ENCODE measurements at places on chromosomes 11 and 22.

GRCh38 chr11:134478176-134478575 is 66.1 kb upstream of the B3GAT1 start:
- DNase-seq = no peak

DNA sequence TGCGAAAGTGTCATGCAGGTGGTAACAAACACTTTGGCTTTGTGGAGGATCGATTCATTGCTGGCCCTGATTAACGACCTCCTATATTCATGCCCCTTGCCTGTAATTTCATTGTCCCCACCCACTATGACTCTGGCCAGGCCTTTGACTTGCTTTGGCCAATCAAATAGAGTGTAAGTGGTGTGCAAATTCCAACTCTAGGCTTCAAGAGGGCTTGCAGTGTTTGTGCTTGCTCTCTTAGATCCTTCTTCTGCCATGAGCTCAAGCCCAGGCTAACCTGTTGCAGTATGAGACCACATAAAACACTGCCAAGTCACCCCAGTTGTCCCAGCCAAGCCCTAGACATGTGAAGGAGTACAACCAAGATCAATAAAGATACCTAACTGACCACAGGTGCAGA is 48.0 kb downstream of the RCN1 start:
- DNase-seq = no peak

DNA sequence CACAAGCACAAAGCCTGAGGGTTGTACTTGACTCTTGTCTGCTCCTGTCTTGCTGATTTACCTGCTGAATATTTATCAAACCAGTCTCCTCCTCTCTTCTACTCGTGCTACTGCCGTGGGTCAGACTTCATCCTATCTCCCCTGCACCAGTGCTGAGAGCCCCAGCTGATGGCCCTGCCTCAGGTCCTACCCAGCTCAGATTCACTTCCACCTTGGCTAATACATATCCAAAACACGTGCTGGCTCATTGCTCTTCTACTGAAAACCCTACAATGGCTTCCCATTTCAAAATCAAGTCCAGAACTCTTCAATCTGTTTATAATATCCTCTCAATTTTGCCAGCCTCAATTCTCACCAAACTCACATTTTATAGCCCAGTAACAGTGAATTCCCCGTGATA is 48.3 kb downstream of the RAB30 start:
- DNase-seq = peak; percentile 16

GRCh38 chr11:65111744-65112545 is at the start of gene TM7SF2:
Gene TM7SF2, plus strand, starts transcription at chr11:65111872. Its CDS starts 144 bp downstream, at chr11:65112016.
- peak; percentile 98 for DNase-seq

- no peak for DNase-seq
Measured at GRCh38 chr11:133897331-133897650, 52.0 kb upstream of the SPATA19 start.

GRCh38 chr11:106137061-106137460 is 59.6 kb downstream of the AASDHPPT start:
- DNase-seq = no peak

- DNase-seq = no peak
Measured at GRCh38 chr22:30297991-30298701, 8.8 kb upstream of the CASTOR1 start.

- DNase-seq = no peak
Measured at GRCh38 chr11:13923716-13924650, 38.5 kb upstream of the SPON1 start.

- no peak for DNase-seq
Measured at GRCh38 chr22:42977569-42977968, 37.4 kb downstream of the PACSIN2 start.

DNA sequence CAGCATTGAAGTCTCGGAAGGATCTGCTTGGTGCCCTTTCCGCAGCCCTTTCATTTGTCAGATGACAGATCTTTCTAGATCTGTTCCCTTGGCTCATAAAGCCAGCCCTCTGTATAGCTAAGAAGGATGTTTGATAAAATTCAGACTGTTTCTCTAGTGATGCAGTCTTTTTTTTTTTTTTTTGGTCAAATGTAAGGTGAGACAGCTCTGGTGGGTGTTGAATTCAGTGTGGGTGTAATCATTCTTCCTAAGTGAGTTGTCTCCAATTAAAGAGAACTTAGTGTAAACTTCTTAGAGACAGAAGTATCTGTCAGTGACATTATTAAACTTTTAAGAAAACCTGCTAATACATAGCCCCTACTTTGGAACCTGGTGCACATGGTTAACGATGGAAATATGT is 53.3 kb downstream of the AAMDC start:
- no peak for DNase-seq

- no peak for DNase-seq
Measured at GRCh38 chr11:81579339-81579738, 1154.3 kb downstream of the FAM181B start.

DNA sequence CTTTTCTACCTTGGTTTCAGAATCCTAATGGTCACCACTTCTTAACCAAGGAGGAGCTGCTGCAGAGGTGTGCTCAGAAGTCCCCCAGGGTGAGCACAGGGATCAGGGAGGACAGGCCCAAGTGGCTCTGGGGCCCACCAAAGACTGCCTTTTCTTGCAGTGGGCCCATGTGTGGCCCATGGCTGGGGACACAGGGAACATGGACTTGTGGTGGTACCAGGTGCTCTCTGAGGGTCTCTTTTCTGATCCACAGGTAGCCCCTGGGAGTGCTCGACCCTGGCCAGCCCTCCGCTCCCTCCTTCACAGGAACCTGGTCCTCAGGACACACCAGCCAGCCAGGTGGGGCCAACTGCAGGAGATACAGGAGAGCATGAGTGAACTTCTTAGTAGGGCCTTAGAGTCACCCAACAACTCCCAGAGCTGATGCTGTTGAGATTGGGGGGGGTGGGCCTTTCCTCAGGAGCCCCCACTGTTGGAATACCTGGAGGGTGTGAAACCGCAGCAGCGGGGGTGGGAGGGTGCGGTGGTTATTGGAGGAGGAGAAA is 2.0 kb downstream of the MUS81 start:
- no peak for DNase-seq

DNA sequence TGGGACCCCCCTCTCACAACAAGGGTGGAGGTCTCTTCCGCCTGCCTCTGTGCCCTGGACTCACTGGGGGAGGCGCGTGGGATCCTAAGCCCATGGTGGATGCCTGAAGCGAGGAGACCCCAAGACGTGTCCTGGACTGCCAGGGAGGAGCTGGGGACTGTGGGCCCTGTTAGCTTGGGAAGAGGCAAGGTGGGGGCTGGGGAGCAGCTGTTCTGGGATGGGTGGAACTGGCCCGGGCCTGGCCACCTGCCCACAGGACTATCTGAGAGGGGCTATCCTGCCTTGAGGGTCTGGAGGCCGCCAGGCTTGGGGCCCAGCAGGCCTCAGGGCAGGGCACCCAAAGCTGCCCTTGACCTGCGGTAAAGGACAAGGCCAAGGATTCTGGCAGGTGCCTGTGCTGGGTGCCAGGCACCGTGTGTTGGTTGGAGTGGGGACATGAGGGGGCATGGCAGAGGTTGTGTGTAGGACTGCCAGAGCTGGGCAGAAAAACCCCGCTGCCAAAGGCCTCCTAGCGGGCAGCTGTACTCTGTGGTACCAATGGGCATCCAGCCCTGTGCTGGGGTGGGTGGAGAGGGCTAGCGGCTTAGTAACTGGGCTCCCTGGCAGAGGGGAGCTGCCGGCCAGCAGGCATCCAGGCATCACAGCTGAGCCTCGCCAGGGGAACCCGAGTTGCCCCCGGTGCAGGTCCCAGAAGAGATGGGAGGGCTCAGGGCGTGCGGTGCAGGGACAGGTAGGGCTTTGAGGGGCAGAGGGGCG is 670 bp downstream of the LSP1 start:
- no peak for DNase-seq

DNA sequence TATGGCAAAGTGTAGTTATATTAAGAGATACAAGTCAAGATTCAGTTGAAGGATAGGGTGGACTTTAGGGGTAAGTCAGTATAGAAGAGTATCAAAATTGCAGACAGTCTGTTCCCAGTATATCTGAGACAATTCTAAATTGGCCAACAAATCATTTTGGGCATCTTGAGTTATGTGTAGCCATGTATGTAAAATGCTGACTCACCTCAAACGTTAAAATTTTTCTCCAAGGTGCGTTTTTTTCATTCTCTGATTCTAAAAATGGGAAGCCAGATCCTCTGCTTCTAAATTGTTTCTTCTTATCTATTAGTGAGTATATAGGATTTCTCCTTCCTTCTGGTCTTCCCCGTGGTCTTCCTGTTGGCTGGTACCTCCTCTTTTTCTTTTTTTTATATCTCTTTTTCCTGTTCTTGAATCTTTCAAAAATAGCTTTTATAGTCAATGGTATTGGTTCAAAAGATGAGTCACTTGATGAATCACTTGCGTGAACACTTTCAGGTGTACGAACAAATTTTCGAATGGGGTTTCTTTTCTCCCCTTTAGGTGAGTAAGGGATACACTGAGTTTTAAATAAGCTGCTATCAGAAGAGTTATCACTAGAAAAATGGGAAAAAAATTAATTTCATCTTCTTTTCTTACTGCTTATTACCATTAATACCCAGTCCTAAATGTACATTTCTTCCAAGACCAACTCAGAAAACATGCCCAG is 3.2 kb downstream of the TAF1D start:
- DNase-seq = no peak

DNA sequence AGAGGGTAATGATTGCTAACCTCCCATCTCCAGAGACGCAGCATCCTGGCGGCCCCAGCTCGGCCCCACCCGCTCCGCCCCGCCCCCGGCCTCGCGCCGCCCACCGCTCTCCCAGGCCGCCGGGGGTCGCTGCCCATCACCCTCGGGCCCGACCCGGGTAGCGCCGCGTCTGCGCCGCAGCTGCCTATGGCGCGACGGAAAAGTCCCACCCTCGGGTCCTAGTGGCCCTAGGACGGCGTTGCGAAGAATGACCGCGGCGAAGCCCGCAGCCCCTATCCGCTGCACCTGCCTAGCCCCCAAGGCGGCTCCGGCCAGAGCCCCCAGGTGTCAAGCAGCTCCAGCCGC is 457 bp downstream of the CPSF7 start:
- no peak for DNase-seq

DNA sequence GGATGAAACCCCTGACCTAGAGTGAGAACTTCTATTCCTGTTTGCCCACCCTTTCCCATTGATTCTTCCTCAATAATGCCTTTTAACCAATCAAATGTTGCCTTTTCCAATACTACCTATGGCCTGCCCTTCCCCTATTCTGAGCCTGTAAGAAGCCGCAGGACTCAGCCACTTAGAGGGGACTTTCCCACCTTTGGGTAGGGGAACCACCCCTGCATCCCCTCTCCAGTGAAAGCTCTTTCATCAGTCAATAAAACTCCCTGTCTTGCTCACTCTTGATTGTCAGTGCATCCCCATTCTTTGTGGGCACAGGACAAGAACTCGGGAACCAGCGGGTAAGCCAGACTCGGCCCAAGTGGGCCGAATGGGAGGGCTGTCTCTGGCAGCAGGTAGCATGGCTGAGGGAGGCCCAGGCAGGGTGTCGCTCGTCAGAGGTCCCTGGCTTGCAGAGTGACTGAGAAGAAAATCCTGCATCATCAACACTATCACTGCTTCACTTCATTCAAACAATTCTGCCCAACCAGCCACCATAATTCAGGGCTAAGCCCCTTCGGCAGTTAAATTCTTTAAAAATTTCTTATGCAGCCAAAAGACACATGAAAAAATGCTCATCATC is 30.4 kb downstream of the LDHAL6A start:
- DNase-seq = no peak

- DNase-seq = peak; percentile 29
Measured at GRCh38 chr11:33475993-33476392, 218.8 kb downstream of the HIPK3 start.

- no peak for DNase-seq
Measured at GRCh38 chr11:114571712-114572111, 12.0 kb upstream of the NXPE1 start.

DNA sequence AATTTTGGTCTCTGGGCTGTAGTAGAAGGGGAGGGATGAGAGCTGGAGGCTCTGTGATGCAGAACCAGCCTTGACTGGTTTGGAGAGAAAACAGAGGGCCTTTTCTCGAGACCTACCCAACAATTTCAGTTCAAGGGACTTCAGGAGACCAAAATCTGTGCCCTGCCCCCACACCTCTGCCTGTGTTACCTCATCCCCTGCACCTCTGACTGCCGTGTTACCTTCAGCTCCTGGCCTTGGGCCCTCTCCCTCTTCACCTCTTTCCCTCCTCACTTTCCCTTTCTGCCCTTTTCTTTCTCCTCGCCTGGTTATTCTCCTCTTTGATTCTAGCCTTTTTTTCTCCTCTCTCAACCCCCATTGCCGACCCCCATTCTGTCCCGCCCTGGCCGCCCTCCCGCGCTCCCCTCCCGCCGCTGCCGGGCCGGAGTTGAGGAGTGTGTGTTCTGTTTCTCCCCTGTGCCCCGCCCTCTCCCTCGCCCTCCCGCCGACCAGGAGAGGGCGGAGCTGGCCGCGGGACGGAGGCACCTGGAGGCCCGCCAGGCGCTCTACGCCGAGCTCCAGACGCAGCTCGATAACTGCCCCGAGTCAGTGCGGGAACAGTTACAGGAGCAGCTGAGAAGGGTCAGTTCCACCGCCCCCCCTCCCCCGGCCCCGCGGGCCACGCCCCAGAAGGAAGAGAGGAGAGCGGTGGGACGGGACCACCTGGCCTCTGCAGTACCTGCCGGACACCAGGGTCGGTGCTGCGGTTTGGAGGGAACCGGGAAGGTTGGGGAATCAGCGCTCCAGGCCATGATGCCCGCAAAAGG is 27.2 kb downstream of the PHLDB1 start:
- DNase-seq = peak; percentile 47

GRCh38 chr22:17781319-17782031 is 7.2 kb upstream of the BID start:
- DNase-seq = no peak

DNA sequence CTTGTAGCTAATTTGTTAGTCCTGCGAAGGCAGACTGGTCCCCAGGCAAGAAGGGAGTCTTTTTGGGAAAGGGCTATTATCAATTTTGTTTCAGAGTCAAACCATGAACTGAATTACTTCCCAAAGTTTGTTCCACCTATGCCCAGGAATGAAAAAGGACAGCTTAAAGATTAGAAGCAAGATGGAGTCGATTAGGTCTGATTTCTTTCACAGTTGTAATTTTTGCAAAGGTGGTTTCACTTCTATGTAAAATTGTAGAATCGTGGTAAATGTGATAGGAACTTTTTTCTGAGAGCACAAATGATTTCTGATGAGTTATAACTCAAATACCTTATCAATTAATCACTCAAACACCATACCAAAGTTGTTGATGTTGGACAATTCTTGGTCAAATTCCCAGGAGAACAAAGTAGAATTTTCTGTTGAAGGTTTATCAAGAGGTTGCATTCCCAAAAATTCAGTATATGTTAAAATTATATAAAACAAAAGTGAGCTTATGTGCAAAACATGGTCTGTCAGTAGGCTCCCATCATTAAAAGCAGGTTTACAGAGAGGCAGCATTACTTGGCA is 2.9 kb upstream of the CTSC start:
- DNase-seq = no peak

GRCh38 chr11:129279326-129280026 is 87.4 kb upstream of the ARHGAP32 start:
- peak; percentile 80 for DNase-seq

DNA sequence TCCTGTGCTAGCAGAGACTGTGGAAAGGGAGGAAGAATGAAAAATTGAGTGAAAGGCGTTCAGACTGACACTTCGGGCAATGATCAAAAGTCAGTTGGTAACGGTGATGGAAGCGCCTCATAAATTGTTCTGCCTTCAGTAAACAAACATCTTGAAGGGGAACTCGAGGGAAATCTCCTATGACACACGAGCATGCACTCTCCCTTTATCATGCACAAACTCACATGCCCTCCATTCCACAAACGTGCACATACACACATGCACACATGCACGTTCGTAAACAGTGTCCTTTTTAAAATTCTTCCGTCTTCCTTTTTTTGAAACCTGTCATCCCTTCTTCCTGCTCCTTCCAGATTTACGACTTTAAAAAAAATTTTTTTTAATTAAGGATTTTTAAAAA is 77.8 kb upstream of the TMEM45B start:
- no peak for DNase-seq

- no peak for DNase-seq
Measured at GRCh38 chr11:119262668-119263351, 54.1 kb downstream of the MCAM start.

All from midbrain (tissue), 1 donor.